NCI-H2029 treated with DMSO at 0.1 percent for 48 hours (cell line): ENCODE measurements at places on chromosomes 6 and 20.

- peak; percentile 99 for DNase-seq
Measured at GRCh38 chr6:125746731-125747588, 2.5 kb upstream of the HEY2 start.

- no peak for DNase-seq
Measured at GRCh38 chr6:105330913-105331312, 72.0 kb downstream of the PREP start.

GRCh38 chr6:132261354-132261753, 139.9 kb downstream of the MOXD1 start:
- no peak for DNase-seq

GRCh38 chr6:150560004-150560883, 39.4 kb upstream of the PLEKHG1 start:
- no peak for DNase-seq

DNA sequence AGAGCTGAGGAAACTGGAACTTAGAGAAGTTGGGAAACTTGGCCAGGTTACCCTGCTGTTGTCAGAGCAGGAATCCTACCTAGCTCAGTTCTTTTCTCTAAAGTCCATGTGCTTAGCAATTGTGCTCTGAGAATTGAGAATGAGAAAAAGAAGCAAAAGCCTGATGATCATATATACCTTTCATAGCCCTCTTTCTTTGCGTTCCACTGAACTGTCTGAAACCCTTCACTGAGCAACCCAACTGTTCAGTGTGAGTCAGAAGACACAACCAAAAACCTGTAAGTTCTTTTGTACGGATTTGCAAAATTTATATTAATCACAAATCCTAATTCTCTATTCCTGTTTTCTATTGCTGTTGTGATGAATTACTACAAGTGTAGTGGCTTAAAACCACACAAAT, 80.6 kb downstream of the PHF3 start:
- DNase-seq = no peak

- no peak for DNase-seq
Measured at GRCh38 chr6:41502917-41503671, 43.1 kb upstream of the FOXP4 start.

- DNase-seq = no peak
Measured at GRCh38 chr6:56263596-56264315, 16.4 kb upstream of the COL21A1 start.

- DNase-seq = no peak
Measured at GRCh38 chr20:14817101-14817500, 479.7 kb upstream of the FLRT3 start.

DNA sequence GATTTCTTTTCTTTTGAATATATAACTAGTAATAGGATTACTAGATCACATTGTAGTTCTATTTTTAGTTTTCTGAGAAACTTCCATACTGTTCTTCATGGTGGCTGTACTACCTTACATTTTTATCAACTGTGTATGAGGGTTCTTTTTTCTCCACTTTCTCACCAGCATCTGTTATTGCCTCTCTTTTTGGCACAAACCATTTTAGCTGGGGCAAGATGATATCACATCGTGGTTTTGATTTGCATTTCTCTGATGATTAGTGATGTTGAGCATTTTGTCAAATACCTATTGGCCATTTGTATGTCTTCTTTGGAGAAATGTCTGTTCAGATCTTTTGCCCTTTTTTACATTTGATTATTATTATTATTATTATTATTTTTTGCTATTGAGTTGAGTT, 86.1 kb upstream of the TCF21 start:
- no peak for DNase-seq

DNA sequence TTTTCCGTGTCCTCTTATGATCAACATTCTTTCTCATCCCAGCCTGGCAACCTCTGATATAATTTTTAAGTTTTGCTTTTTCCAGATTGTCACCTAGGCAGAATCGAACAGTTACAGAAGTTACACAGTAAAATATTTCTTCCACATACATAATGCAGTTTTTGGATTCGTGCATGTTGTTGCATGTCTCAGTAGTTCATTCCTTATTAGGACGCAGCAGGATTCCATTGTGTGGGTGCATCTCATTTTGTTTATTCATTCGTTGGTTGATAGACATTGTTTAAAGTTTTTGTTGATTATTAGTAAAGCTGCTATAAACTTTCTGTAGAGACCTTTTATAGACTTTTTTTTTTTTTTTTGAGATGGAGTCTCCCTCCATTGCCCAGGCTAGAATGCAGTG, 284.3 kb upstream of the FERMT1 start:
- no peak for DNase-seq

GRCh38 chr6:34945317-34945716, 56.3 kb downstream of the ANKS1A start:
- DNase-seq = no peak
